NCI-H1417 (cell line): ENCODE measurements at places on chromosomes 16 and 17.

DNA sequence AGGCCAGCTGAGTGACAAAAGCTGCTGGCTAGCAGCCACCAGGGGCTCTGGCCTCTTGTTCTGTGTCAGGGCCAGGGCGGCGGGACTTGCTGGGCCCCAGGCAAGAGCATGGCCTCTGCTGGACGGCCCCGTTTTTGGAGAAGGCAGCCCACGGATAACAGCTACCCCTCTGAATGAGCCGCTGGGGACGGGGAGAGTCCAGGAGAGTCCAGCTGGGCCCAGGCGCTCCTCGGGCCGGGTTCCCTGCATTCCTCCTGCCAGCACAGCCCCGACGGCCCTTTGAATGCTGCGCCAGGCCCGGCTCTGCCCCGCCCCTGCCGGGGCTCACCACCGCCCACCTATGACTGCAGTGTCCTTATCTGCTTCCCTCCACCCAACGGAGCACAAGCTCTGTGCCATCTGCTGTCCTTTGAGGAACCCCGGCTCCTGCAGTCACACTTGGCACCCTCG is 33.4 kb downstream of the SLC7A5 start:
- DNase-seq = no peak

GRCh38 chr17:76368545-76368944 is 14.8 kb upstream of the PRPSAP1 start:
- DNase-seq = no peak

DNA sequence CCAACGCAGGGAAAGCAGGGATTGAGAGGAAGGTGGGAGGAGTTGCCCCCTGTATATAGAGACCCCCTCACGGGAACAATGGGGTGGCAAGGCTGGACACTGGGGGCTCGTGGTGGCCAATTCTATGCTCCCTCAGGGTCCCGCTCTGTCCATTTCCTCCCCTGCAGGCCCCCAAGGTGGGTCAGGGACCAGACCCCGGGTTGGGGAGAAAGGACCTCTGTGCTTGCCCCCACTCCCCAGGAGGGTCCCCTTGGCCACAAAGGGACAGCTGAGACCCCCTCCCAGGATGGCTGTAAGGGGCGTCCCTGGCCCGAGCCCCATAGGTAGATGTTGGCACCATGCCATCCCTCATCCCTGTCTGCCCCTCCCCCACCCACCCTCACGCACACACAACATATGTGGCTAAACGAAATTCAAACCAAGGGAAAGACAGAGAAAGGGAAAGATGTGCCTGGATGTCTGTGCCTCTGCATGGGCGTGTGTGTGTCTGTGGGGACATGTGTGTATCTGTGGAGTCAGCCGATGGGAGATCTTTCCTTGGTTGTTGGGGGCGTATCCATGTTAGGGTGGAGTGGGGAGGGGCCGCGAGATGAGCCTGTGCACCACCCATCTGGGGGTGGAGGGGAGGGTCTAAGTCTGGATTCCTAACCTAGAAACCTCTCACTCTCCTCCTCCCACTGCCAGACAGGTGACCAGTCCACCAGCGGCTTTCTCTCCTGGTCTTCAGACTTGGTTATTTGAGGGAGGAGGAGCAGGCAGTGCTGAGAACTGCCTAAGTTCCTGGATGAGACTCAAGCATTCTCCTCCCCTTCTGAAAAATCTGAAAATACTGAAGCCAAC is 642 bp upstream of the NEUROD2 start:
- no peak for DNase-seq

GRCh38 chr17:8940866-8941471 is 24.5 kb downstream of the PIK3R5 start:
- no peak for DNase-seq
